GM23248 (cell line): ENCODE measurements at places on chromosomes 11 and 22. TPM values are rescaled to one million over a fixed set of nuclear protein-coding genes. Genes with fewer than 3 reads are reported as not detected.

DNA sequence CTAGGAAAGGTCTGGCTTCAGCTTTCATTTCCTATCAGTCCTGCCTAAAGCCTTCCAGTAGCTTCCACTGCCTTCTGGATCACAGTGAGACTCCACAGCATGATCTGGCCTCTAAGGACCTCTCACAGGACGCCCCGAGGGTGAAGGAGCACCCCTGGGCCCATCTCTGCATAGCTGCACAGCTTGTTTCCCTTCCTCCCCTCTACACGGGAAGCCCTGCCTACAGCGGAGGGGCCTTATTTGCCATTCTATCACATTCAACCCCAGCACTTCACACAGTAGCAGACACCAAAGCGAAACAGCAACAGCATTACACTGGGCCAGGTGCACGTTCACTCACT is 162.3 kb upstream of the GRK3 start:
- DNase-seq: no peak
- no peaks in the 10 kb centered on the region for H3K36me3 ChIP-seq
- H3K4me1 ChIP-seq: peaks cover 28% of the 10 kb centered on the region
- H3K27ac ChIP-seq: no peak overlapping the region
- H3K27me3 ChIP-seq: no peaks in the 10 kb centered on the region

DNA sequence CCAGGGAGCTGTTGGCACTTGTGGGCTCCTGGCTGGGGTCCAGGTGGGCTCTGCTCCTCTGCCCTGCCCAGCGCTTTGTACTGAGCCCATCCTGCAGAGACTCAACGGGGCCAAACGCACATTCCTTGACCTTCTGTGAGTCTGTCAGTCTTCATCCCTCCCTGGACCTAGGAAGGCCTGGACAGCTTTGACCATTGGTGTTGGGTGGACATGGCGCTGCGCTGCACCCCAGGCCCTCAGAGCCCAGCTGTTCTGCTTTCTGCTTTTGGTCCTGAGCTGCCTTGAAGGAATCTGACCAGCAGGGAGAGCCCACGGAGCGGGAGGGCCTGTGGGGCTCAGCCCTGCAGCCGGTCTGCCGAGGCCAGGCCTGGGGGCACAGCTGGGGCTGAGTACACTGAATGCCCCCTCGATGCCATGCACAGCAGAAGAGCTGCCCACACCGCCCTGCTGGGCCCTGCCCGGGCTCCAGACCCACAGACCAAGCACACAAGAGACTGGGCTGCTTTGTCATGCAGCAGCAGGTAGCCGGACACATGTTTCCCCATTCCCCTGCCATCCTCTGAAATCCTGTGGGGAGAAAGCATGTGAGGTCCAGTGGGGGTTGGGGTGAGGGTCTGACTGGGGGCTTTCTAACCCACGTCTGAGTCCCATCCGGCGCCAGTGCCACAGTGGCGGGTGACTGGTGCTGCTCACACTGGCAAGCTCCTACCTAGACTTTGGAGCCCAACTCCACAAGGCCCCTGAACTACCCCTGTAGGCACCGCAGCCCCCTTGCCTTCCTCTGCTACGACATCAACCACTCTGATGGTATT is 24.1 kb upstream of the CCDC188 start:
- H3K27ac ChIP-seq: no peak overlapping the region
- peak; percentile 25 for DNase-seq
- H3K36me3 ChIP-seq: no peaks in the 10 kb centered on the region
- H3K27me3 ChIP-seq: peaks cover 8% of the 10 kb centered on the region
- no peaks in the 10 kb centered on the region for H3K4me1 ChIP-seq

GRCh38 chr11:65662247-65662798 is 393 bp downstream of the RELA start:
- no peaks in the 10 kb centered on the region for H3K27me3 ChIP-seq
- peaks cover 29% of the 10 kb centered on the region; the same call in 1 of the 2 replicates for H3K36me3 ChIP-seq
- H3K27ac ChIP-seq: peak overlapping the region; percentile 94
- peak overlapping the region; percentile 98 for H3K4me3 ChIP-seq
- DNase-seq: peak; percentile 64

DNA sequence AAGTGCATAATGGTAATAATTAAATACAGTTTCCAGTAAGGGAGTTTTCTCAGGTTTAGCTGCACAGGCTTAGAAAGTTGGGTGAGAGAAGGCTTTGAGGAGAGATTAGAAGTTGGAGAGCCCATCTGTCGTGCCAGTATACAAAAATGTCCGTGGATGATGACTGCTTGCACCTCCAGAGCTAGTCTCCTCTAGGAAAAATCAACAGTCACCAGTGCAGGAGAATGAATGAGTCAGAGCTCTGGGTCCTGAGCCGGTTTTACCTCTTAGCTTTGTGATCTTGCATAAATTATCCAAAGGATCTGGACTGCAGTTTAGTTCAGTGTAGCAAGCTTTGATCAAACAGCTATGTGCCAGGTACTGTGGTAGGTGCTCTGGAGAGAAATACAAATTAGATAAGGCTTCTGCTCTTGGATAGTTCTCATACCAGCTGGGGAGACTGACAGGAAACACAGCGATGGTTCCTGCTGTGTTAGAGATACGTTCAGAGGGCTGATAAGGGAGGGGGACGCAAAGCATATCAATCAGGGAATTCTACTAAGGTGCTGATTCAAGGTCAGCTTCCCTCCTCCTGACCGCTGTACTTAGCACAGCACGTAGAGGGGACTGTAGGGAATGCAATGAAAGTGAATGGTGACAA is 125.9 kb downstream of the TEAD1 start:
- peak overlapping the region; percentile 19; the same call in 1 of the 2 replicates for H3K27ac ChIP-seq
- H3K4me1 ChIP-seq: peaks cover 39% of the 10 kb centered on the region
- H3K27me3 ChIP-seq: no peaks in the 10 kb centered on the region
- H3K4me3 ChIP-seq: no peak overlapping the region

The NOX4 gene
- 0.54 and 2.0 TPM in 2 replicates for total RNA-seq

The CAPN5 gene
- 22.4 and 27.7 TPM in 2 replicates for total RNA-seq

The MPPED2 gene
- total RNA-seq: not detected in 2 replicates

GRCh38 chr11:78170413-78170812 is 18.0 kb downstream of the KCTD21 start:
- H3K27ac ChIP-seq: no peak overlapping the region
- no peaks in the 10 kb centered on the region for H3K27me3 ChIP-seq
- H3K36me3 ChIP-seq: peaks cover 8% of the 10 kb centered on the region; the same call in 1 of the 2 replicates
- no peak for DNase-seq
- H3K4me1 ChIP-seq: peaks cover 18% of the 10 kb centered on the region
- H3K4me3 ChIP-seq: no peak overlapping the region

GRCh38 chr11:7057641-7058040 is 31.2 kb upstream of the RBMXL2 start:
- no peaks in the 10 kb centered on the region for H3K36me3 ChIP-seq
- peaks cover 6% of the 10 kb centered on the region; the same call in 1 of the 2 replicates for H3K4me1 ChIP-seq
- no peak overlapping the region for H3K27ac ChIP-seq
- no peaks in the 10 kb centered on the region for H3K27me3 ChIP-seq
- no peak overlapping the region for H3K4me3 ChIP-seq

GRCh38 chr22:48886604-48887393 is 940.9 kb downstream of the BRD1 start:
- DNase-seq: no peak
- H3K36me3 ChIP-seq: no peaks in the 10 kb centered on the region
- H3K4me1 ChIP-seq: no peaks in the 10 kb centered on the region
- no peak overlapping the region for H3K4me3 ChIP-seq

- H3K27me3 ChIP-seq: no peaks in the 10 kb centered on the region
- no peak overlapping the region for H3K27ac ChIP-seq
- no peaks in the 10 kb centered on the region for H3K4me1 ChIP-seq
- DNase-seq: peak; percentile 59
Measured at GRCh38 chr22:34111210-34111824, 191.0 kb upstream of the LARGE1 start.

The P4HA3 gene
- 24.3 and 26.4 TPM in 2 replicates for total RNA-seq

DNA sequence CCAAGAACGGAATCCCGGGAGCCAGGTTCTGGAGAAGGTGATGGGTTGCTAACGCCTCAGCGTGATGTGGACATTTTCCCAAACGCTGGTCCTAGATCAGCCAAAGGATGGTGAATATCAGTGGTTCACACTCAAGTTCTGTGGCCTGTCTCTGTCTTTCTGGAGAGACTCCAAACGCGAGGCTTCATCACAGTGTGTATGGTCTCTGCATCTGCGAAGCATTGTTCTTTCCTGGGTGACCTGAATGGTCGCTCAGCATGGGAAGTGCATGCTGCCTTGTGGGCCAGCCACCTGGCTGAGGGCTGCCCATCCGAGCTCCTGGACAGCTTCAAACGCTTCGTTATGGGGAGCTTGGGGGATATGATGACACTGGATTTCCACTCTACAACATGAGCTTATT is 810.0 kb downstream of the TBC1D22A start:
- H3K4me1 ChIP-seq: no peaks in the 10 kb centered on the region
- no peak overlapping the region for H3K27ac ChIP-seq
- no peaks in the 10 kb centered on the region for H3K27me3 ChIP-seq
- no peaks in the 10 kb centered on the region for H3K36me3 ChIP-seq
- no peak overlapping the region for H3K4me3 ChIP-seq

DNA sequence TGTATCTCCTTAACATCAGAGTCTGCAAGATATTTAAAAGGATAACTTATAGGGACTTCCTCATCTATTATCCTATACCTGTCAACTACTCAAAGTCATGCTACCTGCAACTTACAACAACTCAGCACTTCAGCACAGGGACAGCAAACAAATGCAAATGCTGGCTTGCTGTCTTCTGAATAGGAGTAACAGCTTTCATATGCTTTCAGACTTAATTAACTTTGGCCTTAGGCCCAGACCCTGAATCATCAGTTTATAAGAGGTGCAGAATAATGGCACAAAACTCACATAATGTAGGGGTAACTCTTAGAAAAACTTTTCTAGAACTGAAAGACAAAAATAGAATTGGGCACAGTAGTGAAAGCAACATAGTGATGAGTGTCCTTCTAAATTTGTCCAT is 953.4 kb downstream of the DLG2 start:
- no peaks in the 10 kb centered on the region for H3K27me3 ChIP-seq
- no peak overlapping the region for H3K27ac ChIP-seq
- H3K36me3 ChIP-seq: no peaks in the 10 kb centered on the region
- no peak overlapping the region for H3K4me3 ChIP-seq

DNA sequence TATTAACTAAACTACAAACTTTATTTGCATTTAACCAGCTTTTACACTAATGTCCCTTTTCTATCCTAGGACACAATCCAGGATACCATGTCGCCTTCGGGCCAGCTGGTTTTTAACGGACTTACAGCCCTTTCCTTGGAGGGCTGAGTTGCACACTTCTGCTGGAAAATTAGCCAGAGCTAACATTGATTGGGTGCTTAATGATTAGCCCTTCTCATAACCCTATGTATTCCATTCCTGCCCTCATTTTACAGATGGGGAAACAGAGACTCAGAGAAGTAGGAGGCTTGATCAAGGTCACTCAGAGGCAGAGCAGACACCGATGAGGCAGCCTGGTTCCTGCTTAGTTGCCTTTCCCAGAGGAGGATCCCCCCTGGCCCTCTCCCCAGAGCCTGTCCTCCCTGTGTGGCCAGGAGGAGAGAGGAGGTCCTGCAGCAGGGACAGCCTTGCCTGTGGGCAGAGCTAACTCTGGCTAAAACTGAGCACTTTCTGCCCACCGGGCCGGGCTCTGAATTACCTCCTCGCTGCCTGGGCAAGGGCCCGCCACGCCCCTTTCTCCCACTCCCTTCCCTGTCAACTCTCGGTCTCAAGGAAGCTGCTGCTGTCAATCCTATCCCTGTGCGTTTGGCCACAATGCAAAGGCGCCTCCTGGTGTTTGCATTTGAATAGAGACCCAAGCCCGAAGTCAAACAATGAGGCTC is 59.6 kb upstream of the PAX6 start:
- no peak overlapping the region for H3K4me3 ChIP-seq
- no peaks in the 10 kb centered on the region for H3K36me3 ChIP-seq
- no peaks in the 10 kb centered on the region for H3K4me1 ChIP-seq
- no peak overlapping the region for H3K27ac ChIP-seq
- peak; percentile 50 for DNase-seq

The SEC14L2 gene
- 41.9 and 54.6 TPM in 2 replicates for total RNA-seq

The CBLIF gene
- total RNA-seq: not detected in 2 replicates

The DBX1 gene
- total RNA-seq: not detected in 2 replicates

DNA sequence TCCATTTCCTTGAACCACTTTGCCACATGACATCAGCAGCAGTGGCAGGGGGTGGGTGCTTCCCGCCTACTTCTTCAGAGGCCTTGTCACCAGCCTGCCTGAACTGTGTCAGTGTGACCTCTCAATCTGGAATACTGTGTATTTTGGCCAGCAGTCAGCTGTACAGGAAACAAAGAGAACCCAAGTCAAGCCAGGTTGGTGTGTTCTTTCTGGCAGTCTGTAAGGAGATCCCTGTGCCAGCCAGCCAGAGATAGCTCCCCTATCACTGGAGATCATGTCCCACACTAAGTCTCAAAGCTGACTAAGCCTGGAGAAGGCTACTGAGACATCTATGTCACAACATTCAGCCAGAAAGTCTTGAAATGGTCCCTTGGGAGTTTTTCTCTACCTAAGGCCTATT is 142.1 kb downstream of the TRPC6 start:
- no peaks in the 10 kb centered on the region for H3K36me3 ChIP-seq
- no peak for DNase-seq
- H3K27me3 ChIP-seq: no peaks in the 10 kb centered on the region
- H3K4me3 ChIP-seq: no peak overlapping the region
- H3K4me1 ChIP-seq: peaks cover 56% of the 10 kb centered on the region

GRCh38 chr22:25492841-25493734 is 71.4 kb upstream of the GRK3 start:
- no peaks in the 10 kb centered on the region for H3K36me3 ChIP-seq
- no peaks in the 10 kb centered on the region for H3K27me3 ChIP-seq
- no peak overlapping the region for H3K27ac ChIP-seq
- H3K4me3 ChIP-seq: no peak overlapping the region
- peaks cover 9% of the 10 kb centered on the region for H3K4me1 ChIP-seq
